ENCODE measurements at places on chromosomes 1 and 21.

GRCh38 chr1:48692235-48692634, 84.5 kb downstream of the BEND5 start:
- no peak for DNase-seq

DNA sequence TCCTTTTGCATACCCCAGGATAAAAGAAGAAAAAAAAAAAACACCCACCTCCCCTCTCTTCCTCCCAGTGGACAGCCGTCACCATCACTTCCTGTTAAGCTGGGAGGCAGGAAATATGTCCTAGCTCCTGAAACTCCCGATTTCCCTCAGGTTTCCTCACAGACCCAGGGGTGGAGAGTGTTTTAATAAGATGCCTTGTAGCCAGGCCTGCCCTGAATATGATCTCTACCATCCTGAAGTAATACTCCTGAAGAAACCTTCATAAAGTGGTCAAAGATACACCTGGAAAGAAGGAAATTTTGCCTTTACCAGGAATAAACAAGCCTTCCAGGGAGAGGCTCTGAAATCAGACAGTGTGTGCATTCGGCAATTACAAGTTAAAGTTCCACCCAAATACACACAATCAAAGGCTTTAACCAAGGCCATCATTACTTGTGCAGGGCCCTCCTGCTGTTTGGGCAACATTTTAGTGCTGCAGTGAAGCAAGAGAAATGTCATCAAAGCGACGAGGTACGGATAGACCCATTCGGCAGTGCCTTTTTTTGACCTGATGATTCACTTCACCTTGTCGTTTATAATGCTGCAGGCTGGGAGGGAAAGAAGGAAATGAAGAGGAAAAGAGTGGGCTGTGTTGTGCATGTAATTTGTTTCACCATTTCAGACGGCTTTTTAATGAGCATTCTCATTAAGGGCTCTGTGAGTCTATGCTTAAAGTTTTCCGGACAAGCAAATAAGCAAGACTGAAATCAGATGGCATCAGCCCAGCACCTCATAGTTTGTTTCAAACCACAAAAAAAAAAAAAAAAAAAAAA, 41.0 kb upstream of the RASAL2 start:
- DNase-seq = no peak

DNA sequence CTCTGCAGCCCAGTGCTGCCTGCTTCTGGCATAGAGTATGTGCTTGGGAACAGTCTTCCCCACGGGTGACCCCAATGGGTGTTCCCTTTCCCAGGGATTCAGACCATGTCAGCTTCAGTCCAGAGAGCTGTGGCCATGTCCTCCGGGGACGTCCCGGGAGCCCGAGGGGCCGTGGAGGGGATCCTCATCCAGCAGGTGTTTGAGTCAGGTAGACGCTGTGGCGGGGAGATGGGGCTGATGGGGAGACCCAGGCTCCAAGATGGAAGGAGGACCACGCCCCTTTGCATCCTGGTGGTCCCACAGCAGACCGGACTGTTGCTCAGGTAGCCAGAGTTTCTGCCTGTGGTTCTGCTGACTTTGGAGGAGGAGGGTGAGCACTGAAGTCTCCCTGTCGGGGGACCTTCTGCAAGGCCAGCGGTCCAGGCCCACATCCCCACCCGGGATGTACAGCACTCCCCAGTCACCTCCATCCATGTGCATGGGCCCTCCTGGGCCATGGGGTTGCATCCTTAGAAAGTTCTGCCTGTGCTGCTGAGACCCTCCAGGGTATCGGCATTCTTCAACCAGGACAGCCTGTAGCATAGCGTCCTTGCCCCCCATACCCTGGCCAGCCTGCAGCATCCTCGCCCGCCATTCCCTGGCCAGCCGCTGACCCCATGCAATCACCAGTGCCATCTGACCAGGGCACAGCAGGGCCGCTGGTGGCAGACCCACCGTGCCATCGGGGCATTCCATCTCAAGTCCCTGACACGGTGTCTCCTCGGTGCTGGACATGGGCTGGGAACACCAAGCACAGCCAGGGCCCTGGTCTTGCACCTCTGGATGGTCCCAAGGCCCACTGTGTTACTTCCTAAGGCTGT, 2.8 kb downstream of the AIRE start:
- DNase-seq = no peak

GRCh38 chr1:229950020-229950419, 117.0 kb upstream of the GALNT2 start:
- DNase-seq = no peak

DNA sequence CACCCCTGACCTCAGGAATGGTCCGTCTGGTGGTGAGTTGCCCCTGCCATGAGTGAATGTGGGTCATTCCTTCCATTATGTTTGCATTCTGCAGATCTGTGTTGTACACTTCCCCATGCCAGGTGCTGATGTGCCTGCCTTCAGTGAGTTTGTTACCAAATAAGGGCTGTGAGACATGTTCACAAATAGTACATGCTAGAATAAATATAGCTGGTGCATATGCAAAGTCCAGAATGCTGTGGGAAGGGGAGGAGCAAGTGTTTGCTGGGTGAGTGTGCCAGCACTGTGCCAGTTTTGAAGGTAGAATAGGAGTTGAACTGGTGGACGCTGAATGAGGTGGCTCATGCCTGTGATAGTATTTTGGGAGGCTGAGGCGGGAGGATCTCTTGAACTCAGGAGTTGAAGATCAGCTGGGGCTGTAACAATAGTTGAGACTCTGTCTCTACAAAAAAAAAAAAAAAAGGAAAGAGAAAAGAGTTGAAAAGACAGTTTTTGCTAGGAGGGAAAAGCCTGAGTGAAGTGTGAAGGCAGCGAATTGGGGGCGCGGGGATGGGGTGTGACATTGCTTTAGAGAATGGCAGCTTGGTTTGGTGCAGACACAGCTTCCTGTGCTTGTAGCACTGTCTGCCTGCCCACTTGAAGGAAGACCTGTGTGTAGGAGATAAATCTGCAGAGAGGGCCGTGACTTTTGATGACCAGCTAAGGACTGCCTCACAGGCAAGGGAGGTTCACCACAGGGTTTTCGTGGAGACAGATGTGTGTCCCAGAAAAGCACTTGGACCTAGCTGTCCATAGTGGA, 61.1 kb downstream of the LGR6 start:
- DNase-seq = no peak

Data from left kidney (tissue), 8 donors.